ENCODE measurements at places on chromosomes 1 and 21.

GRCh38 chr1:182288749-182289604 is 102.6 kb downstream of the GLUL start:
- DNase-seq = no peak

- DNase-seq = no peak
Observed at GRCh38 chr1:55539652-55540512, 324.7 kb upstream of the USP24 start.

DNA sequence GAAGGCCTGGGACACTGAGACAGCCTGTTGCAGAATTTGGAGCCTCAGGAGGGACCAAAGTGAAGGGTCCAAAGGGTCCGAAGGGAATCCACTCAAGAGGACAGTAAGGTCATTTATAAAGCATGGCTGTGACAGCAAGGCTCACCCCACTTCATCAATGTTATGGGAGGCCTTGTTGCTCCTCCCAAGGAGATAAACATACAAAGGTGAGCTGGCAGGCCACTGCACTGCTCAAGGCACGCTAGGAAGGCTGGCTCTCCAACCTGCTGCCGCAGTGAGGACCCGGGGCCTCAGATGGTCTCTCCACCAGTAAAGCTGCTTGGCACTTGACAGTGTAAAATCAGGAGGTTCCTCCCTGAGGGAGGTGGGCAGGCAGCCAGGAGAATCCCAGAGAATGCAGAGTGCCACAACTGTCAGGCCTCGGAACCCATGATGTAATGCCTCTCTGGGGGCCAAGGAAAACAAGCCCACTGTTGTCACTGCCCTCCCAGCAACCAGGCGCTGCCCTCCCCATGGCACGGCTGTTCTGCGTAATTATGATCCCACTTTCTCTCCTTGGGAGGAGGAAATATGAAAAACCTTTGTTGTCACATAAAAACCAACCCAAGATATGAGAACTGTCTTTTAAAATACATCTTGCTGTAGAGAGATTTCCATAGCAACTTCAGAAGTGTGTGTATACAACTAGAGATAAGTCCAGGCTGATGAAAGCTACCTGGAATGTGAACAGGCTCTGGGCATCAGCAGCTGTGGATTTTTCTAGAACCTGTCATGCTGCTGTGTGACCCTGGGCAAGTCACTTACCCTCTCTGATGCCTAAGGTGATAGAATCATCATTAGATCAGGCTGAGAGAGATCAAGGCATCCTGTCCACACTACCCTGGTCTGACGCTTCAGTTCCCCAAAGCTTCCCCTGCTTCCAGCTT is 102.5 kb downstream of the KCNN3 start:
- DNase-seq = peak; percentile 16

- DNase-seq = no peak
Observed at GRCh38 chr1:22402356-22403053, 49.1 kb upstream of the ZBTB40 start.

GRCh38 chr1:182259229-182259872 is 132.2 kb downstream of the GLUL start:
- no peak for DNase-seq

- no peak for DNase-seq
Observed at GRCh38 chr1:63679076-63679475, 85.9 kb downstream of the PGM1 start.

- peak; percentile 66 for DNase-seq
Observed at GRCh38 chr1:23809751-23810171, 9.2 kb upstream of the GALE start.

- DNase-seq = no peak
Observed at GRCh38 chr1:101059945-101060542, 34.5 kb upstream of the DPH5 start.

- DNase-seq = no peak
Observed at GRCh38 chr1:27832762-27833161, 2.2 kb downstream of the PPP1R8 start.

GRCh38 chr1:72062584-72062983 is 219.8 kb downstream of the NEGR1 start:
- no peak for DNase-seq

GRCh38 chr1:62528015-62528414 is 69.3 kb upstream of the ANGPTL3 start:
- DNase-seq = no peak

DNA sequence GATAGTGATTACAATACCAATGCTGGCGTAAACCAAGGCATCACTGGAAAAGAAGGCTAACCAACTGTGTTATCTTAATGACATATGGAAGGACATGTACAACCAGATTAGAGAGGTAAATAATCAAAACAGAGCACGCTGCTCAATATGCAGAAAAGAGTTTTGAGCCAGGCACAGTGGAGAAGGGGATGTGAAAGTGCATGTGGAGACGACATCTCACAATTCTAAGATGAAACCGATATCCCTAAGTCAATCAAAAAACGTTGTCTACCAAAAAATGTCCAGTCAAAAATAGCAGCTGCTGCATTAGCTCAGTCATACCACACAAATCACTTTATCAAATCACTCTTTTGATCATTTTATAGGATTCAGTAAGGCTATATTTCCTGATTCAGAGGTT is 116.3 kb upstream of the OLIG2 start:
- DNase-seq = no peak
